Large intestine (tissue), 12 donors: ENCODE measurements at places on chromosomes 2 and 18. TPM values are rescaled to one million over a fixed set of nuclear protein-coding genes. Genes with fewer than 3 reads are reported as not detected.

The GKN1 gene
- not detected for polyA plus RNA-seq

The DSC1 gene
- 0.04 TPM for polyA plus RNA-seq

The LYG1 gene
- 3.1 TPM for polyA plus RNA-seq

The ZNF804A gene
- 6.4 TPM for polyA plus RNA-seq

The INHBB gene
- 0.19 TPM for polyA plus RNA-seq

The PROC gene
- 7.8 TPM for polyA plus RNA-seq

- peak; percentile 68 for DNase-seq
Measured at GRCh38 chr2:28390746-28391563, 1.7 kb upstream of the FOSL2 start.

DNA sequence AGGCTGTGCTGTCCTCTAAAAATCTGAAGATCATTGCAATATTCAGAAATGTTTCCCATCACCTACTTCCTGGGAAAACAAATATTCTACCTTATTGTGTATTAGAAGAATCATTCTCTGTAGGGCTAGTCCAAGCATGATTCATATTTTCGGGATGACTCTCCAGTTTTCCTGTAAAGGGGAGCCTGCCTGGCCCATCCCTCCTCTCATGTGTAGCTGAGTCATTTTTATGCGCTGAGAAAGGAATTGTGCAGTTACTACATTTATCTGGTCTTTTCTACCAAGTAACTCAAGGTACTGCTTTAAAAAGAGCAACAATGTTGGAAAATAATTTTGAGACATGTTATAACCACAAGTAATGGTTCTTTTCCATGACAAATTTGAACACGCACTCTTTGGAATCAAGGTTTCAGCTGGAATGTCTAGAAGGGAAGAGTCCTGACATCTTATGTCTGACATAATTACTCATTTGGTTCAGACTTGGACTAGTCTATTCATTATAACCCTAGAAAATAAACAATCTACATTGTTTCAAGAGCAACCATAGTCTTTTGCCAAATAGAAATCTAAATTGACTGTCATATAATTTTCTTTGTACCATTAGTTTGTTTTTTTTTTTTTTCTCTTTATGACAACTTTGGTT is 6.6 kb downstream of the DSG3 start:
- DNase-seq = no peak

GRCh38 chr2:120177001-120177621 is 46.1 kb downstream of the TMEM185B start:
- no peak for DNase-seq

- DNase-seq = no peak
Measured at GRCh38 chr2:45184606-45185005, 175.4 kb upstream of the SIX2 start.

DNA sequence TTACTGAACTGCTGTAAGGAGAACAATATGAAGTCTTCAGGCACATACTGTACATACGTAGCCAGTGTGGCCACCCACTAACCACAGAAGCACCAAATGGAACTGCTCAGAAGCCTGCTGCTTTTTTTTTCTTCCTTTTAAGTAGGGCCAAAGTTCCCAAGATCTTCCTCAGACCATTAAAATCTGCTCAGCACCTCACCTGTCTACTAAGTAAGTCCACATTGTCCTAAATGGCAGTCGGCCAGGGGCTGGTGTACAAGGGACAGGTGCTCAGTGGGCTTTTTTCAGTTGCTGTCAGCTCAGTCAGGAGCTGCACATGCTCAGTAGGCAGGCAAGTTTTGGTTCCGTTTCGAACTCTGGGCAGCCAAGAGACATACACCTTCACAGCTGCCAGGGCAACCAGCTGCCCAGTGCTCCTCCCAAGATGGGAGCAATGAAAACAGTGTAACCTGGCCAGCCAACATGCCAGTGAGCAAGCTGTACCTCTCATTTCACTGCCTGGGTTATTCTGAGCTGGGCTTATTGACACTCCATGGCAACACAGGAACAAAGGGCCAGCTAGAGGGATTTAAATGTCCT is 86.1 kb downstream of the ACVR1 start:
- DNase-seq = no peak

DNA sequence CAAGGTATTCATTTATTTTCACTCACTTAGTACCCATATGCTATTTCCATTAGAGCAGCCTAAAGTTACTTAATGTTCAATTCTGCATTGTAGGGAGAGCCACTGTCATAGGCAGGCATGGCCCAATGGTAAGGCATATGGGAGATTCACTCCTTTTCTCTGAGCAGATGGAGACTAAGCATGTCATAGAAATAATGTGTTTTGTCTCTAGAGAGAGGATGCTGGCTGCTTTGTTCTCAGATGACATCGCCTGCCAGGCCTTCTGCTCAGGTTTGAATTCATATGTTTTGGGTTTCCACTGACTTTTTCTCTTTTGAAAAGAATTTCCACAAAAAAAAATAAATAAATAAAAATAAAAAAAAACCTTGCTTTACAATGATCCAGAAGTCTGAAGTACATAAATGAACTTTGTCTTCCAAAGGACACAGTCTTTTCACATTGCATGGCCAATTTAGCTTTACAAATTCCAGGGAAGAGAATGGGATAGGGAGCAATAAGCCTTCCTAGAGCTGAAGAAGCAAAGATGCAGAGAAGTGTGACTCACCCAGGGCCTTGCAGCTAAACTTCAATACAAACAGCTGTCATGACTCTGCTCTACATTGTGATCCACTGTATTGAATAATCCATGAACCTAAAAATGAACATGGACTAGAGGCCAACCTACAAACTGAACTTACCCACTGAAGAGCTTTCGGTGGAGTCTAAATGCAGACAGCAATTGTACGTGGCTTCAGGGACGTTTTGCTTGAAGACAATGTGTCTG is 422.5 kb downstream of the CMPK2 start:
- DNase-seq = no peak

- DNase-seq = no peak
Measured at GRCh38 chr2:173087793-173088496, 12.3 kb downstream of the MAP3K20 start.

GRCh38 chr2:62934517-62934916 is 116.1 kb upstream of the OTX1 start:
- no peak for DNase-seq

DNA sequence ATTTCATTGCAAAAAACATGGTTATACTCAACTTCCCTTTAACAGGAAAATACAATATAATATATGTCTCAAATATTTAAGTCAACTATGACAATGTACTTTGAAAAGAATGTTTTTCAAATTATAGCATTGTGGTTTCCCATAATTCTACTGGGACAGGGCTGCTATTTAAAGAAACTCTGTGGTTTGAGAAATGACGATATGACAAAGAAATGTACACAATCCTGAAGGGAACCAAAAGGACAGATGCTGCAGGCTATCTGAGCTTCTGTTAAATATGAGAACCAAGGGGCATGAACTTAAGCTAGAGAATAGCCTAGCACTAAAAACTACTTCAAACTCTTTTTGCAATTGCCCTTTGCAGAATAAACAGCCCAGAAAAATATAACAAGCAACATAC is 415.9 kb downstream of the GRB14 start:
- no peak for DNase-seq

GRCh38 chr2:143736904-143737303 is 607.7 kb downstream of the ARHGAP15 start:
- DNase-seq = no peak

DNA sequence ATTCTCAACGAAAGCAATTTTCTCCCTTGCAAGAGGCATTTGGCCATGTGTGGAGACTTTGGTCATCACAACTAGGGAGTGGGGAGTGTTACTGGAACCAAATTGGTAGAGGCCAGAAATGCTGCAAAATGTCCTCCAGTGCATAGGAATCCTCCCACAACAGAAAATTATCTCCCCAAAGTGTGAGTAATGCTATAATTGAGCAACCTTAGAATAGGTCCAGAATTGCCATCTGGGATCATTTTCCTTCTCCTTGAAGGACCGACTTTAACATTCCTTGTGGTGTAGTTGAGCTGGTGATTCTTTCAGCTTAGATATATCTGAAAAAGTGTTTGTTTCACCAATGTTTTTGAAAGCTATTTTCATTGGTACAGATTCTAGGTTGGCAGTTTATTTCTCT is 111.2 kb upstream of the SMIM21 start:
- no peak for DNase-seq

DNA sequence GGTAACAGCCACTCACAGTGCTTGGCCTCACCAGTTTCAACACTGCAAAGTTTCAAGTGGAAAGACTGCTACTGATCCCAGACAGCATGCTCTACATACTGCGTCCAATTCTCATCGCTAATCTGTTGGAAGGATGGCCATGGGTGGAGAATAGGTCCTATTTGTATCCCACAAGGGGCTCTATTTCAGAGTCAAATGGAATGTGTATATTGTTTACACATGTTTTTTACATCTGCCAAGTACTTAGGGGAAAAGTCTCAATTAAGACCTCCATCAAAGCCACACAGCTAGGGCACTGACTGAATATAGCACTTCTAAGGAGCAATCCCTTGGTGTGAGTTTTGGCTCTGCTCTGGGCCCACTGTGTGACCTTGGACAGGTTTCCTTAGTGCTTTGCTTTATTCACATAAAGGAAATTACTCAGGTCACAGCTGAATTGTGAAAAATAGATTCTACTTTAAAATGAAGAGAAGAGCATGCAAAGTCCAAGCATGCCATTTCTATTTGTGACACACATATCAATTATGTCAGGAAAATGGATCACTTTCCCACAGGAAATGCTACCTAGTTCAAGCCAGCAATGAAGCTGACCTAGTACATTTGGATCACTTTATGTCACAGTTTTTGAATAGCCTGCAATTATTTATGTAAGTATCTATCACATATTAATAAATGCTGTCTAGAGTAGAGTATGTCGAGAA is 112.9 kb upstream of the STK17B start:
- DNase-seq = no peak

DNA sequence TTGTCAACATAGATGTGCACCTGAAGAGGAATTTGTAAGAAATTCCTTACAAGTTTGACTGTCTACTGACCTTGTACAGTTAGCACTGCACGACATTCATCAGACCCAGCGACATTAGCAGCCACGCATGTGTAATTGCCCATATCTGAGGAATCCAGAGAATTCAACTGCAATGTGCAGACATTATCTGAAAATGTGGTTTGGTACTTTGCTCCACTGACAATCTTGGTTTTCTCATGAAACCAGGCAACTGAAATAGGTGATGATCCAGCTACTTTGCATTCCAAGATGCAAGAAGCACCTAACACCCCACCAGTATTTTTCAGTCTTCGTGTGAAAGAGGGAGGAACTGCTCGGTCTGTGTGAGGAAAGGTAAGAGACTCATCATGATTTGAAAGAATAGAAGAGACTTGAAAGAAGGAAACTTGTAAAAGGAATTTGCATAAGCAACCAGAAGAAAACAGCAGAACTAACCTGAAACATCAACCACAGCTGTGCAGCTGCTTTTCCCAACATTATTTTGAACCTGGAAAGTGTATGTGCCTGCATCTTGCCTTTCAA is 83.4 kb downstream of the TTN start:
- DNase-seq = no peak

DNA sequence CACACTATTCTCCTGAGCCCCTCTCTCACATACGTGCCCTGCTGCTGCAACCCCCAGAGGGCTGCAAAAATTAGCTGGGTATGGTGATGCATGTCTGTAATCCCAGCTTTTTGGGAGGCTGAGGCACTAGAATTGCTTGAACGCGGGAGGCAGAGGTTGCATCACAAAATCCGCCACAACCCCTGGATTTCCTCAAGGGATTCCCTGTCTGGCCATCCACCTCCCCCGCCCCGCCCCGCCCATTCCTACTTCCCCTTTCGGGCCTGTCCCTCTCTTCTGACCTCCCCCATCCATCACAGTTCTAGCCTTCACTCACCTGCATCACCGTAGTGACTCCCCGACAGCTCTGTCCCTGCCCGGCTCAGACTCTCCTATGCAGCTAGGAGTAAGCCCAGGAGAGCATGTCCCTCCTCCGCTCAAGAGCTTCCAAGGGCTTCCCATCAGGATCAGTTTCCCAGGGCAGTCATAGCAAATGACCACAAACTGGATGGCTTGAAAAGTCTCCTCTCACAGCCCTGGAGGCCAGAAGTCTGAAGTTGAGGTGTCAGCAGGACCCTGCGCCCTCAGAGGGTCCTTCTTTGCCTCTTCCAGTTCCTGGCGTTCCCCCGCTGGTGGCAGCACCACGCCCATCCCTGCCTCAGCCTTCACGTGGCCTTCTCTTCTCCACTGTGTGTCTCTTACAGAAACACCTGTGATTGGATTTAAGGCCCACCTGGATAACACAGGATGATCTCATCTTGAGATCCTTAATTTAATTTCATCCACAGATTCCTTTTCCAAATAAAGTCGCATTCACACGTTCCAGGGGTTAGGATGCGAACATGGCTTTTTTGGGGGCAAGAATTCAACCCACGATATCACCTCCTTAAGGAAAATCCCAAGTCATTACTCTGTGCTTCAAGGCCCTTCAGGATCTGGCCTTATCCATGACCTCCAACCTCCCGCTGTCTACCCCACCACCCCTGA is 58.5 kb downstream of the HS1BP3 start:
- no peak for DNase-seq

DNA sequence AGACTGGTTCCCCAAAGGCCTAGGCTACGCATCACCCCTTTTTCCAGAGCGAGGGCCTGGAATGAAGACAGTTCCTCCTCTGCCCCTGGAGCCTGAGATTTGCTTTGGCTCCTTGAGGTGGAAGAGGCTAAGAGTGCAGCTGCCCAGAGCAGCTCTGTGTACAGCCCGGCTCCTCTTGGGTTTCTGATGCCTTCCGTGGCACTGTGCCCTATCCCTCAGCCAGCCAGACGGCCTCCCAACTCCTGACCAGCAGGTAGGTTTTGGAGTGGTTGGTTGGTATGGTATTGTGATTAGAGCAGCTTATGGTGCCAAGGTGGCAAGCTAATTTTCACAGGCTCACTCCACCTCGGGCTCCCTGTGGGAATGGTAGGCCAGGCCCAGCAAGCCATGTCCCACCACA is 112.2 kb downstream of the TANC1 start:
- DNase-seq = no peak

- DNase-seq = no peak
Measured at GRCh38 chr2:170013802-170014551, 164.0 kb upstream of the MYO3B start.

- no peak for DNase-seq
Measured at GRCh38 chr2:171004363-171004762, 75.3 kb downstream of the GORASP2 start.

- DNase-seq = no peak
Measured at GRCh38 chr2:131156452-131157149, 51.5 kb downstream of the PLEKHB2 start.

DNA sequence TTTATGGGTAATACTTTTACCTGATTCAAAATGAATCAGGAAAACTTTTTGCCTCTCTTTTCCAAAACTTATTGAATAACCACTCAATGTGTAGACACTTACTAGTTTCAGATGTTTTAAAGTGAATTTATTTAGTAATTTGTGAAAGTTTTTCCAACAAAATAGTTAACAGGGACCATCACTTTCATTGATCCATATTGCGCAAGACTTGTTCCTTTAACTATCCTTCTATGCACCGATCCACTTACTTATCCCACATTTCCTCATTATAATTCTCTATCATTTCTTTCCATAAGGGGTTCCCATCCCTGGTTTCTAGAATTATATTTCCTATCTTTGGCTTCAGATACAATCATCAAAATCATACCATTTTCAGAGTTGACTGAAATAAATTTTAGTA is 48.3 kb downstream of the CDH19 start:
- DNase-seq = no peak
